T-helper 17 cell (primary cell): ENCODE measurements at places on chromosomes 12 and 14. TPM values are rescaled to one million over a fixed set of nuclear protein-coding genes. Genes with fewer than 3 reads are reported as not detected.

Gene CFAP251
- total RNA-seq = 1.1 TPM

Gene DPF3
- total RNA-seq = 1.2 TPM

DNA sequence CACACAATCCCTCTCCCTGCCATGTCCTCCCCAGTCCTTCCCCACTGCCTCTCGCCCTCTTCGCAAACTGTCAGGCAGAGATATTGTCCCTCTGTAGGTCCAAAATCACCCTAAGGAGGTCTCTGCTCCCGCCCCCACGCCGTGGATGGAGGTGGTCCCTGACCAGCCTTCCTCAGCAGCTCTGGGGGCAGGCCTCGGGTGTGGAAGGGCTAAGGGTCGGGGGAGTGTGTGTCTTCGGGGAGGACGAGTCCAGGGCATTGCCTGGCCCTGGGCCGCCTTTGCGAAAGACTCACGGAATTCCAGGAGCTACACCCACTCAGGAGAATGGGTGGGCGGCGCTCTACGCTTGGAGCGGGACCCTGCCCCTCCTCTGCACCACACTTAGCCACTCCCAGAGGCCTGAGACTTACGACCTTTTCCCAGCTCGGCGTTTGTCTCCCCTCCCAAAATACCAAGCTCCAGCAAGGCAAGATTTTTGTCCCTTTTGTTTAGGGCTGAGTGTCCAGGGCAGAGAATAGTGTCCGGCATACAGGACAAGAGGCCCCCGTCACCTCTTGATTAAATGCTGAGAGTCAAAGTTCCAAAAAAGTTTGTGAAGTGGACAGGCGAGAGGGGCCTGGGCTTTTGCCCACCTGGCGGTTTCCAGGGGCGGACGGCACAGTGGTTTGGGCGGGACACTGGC, 881 bp downstream of the PYGL start:
- DNase-seq = no peak

Gene LHX5
- not detected for total RNA-seq

DNA sequence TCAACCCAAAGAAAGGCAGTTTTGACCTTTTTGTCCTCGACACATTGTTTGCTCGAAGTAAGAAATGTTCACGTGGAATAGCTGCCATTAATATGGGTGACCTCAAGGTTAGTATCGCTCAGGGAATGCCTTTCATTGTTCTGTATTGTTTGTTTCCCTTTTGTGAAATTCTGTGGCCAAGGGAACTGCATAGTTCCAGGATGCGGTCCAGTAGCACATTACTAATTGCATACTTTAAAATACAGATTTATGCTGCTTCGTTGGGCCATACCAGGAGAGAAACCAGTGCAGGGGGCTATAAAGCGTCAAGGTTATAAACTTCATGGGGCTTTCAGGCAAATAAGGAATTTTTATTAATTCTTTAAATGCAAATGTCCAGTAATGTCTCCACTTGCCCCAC, 73.3 kb upstream of the USP44 start:
- DNase-seq = no peak

GRCh38 chr12:96305665-96306064, 94.6 kb downstream of the CDK17 start:
- no peak for DNase-seq

DNA sequence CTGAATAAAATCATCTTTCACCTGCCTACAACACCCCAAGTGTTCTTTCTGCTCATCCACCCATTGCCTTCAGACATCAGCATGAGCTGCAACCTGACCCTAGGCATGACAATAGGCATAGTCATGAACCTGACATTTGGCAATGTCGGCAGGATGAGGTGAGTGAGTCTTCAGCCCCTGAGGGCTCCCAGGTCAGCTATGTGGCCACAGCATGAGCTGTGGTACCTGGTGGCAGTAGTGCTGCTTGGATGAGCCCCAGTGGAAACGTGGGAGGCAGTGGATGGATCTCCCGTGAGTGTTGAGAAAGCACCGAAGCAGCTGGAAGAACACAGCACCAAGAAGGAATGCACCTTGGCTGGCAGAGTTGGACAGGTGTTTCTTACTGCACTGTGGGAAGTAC, 334.8 kb upstream of the FAR2 start:
- DNase-seq = no peak

DNA sequence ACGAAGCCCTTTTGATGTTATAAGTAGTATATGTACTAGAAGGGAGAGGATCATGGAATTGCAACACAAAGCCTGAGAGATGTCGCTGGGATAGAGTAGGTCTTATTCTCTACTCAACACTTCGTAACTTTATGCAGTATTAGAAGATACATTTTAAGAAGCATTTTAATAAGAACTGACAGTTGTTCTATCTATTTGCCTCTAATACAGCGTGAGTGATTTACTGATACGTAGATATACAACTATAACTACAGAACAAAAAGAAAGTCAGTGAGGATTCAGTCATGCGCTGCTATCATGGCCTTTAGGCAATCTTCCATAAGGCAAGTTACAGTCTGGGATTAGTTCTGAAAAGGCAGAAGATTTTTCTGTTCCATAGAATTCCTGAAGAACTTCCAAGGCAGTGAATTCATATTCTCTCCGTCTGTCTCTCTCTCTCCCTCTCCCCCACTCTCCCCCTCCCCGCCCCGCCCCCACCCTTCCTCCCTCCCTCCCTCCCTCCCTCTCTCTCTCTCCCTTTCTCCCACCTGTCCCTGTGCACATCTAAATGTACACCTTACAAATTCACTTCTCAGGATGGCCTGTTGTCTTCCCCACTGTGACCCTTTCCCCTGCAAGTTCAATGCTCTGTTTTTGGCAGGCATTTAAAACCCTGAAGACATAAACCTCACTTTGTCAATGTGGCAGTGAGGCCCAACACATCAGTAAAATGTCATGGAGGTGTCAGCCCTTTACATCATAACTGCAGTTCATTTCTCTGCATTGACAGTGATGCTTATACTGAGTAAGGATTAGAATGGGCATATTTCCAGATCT, 470.6 kb downstream of the EGLN3 start:
- no peak for DNase-seq

Gene CCNK
- total RNA-seq = 138 TPM

- DNase-seq = no peak
Observed at GRCh38 chr12:107525719-107526554, 159.7 kb upstream of the PWP1 start.

Gene OTOGL
- total RNA-seq = not detected

Gene TPH2
- total RNA-seq = not detected

DNA sequence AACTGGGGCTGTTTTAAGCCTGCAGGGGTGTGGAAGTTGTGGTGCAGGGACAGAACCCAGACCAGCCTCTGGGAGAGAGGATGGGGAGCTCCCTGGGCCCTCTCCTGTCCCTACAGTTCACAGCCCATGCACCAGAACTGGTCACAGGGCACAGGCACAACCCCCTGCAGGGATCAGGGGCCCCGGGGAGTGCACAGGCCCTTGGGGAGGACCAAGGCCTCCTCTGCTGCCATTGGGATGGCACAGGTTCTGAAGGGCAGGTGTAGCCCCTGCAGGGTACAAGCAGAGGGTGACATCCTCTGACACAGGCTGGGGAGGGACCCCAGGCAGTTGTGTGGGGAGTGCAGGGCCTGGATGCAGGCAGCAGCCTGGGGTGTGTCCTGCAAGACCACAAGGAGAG, 66.4 kb upstream of the SFSWAP start:
- no peak for DNase-seq

Gene CAPZA3
- not detected for total RNA-seq

DNA sequence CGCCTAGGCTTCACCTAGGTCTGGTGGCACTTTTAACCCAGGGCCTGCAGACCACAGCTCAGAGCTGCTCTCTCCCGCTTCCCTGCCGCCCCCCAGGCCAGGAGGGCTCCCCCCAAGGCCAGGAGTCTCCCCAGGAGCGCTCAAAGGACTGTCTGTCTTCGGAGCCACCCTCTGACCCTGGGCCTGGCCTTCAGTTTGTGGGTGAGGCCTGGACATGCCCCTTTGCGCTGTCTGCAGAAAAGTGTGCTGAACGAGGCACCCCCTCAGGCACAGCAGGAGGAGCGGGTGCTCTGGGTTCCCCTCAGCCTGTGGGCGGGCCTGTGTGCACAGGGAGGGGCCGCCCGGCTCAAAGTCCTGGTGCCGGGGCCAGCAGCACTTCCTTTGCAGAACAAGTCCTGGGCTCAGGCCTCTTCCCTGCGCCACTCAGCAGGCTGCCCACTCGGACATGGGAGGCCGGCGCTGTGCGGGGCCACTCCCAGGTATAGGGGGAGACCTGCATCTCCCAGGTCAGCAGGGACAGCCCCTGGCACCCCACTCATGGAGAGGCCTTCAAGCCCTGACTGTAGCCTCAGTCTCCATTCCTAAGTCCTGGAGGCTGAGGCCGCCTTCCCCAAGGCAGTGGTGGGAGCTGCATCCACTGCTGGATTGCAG, 14.3 kb downstream of the DEGS2 start:
- DNase-seq = no peak
